ENCODE measurements at places on chromosomes 4 and X.

DNA sequence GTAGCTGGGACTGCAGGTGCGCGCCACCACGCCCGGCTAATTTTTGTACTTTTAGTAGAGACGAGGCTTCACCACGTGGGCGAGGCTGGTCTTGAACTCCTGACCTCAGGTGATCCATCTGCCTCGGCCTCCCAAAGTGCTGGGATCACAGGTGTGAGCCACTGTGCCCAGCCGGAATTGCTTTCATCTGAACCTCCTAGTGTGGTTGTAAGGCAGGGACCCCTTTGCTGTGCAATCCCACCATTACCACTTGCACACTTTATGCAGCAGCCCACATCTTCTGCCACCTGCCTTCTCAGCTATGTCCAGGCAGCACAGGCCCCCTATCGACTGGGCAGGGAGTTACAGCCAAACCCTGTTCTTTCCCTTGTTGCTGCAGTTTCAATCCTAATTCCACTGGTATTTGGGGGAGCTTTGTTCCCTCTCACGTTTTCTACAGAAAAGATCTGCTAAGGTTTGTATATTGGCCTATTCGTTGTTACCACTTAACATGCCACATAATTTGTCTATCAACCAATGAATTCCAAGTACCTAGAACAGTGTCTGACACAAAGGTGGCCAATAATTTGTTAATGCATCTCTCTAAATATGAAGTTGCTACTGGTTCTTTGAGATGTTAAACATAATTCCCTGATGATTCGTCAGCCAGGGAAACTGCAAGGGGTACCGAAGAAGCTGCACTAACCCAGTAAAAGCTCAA is 6.5 kb downstream of the RPL39 start:
- peak; percentile 9 for DNase-seq

DNA sequence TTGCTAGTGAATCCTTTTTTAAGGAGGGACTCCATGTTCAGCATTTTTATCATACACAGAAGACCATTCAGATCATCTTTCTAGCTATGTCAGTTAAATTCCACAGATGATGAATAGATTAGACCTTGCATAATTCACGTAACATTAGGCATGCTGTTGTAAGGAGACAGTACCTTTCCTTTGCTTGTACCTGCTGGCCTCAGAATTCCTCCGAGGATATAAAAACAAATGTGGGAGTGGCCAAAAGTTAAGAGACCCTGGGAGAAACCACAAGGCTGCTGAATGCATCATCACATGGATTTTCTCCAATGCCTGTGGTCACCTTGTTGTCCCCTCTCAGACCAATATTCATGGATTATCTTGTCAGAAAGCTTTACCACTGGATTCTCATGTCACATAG is 201.4 kb downstream of the MAGEB17 start:
- DNase-seq, result no peak

- DNase-seq, result no peak
Measured at GRCh38 chr4:88230969-88231771, 53.2 kb downstream of the PPM1K start.

GRCh38 chr4:52202251-52202779 is 151.2 kb downstream of the SPATA18 start:
- DNase-seq, result no peak

DNA sequence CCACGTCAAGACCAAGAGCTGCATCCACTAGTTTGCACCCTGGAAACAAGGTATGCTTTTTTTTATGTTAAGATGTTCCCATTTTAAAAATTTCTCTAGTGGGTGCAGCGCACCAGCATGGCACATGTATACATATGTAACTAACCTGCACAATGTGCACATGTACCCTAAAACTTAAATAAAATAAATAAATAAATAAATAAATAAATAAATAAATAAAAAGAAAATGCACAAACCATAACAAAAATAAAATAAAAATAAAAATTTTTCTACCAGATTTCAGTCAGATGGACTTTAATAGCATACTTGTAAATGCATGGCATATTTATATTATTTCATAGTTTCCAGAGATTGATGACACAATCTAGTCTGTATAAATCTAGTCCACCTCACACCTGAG is 1.9 kb upstream of the PRR27 start:
- no peak for DNase-seq

DNA sequence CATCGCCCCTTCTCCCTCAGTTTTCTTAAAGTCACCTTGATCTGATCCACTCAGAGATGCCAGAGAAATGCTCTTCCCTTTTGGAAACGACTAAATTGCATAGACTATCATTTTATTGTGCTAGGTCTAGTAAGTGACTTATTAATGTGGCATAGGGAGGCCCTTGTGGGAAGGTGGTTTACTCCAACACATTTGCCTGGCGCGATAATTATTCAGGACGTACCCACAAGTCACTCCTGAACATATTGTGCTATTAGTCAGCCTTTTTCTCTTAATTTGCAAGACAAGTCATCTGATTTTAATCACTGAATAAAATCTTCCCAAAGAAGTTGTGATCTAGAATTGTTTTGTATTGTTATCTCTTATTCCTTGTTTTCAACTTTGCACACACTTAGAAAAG is 7.6 kb downstream of the ENPEP start:
- DNase-seq, result no peak

GRCh38 chrX:66876776-66877175 is 237.9 kb upstream of the EDA2R start:
- DNase-seq, result no peak

DNA sequence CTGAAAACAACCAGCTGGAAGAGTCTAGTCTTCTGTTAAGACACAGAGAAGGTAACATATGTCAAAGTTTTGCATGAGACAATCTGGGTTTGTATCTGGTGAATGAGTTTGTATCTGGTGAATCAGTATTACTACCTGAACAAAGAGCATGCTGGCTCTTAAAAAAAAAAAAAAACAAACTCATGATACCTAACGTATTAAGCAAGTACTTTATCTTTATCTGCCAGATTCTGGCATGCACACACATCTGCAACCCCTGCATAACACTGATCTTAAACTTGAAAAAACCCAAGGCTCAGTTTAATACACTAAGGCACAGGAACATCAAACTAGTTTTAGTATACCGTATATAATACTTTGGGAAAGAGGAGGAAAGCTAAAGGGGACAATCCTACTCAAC is 5.8 kb downstream of the YTHDC1 start:
- DNase-seq, result no peak

GRCh38 chrX:48531358-48531959 is 8.1 kb upstream of the TBC1D25 start:
- DNase-seq, result no peak

DNA sequence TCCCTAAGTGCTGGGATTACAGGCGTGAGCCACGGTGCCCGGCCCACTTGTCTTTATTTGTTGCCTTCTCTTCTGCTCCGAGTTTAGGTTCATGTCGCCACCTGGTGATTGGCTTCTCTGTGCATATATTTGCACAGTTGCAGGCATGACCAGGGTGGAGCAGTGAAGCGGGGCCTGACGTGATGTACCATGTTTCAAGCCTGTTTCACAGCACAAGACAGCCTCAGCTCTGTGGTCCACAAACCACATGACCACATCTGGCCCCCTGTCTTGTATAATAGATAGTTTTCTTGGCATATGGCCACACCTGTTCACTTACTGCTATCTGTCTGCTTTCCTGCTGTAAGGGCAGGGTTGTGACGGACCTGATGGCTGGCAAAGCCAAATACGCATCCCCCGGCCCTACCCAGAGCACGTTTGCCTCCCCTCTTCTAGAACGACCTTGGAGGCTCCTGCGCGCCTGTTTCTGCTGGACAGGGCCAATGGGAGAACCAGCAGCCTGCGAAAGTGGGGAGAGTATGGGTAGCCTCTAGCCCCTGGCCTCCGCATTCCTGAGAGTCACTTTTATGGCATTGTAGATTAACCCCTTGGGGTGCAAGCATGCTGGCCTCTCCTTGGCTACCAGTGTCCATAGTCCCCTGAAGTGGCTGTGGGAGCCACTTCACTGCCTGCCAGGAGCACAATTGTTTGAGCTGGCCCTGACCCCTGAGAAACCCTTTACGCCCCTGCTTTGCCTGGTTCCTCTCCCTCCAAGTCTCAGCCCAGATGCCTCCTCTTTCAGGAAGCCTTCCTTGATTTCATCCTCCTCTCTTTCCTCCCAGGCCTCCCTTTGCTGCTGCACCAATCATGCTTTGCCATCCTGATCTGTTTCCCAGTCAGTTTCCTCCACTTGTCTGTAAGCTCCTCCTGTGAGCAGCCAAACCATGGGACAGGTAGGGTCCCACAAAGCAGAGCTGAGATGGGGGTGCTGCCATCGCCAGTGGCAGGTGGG is 6.0 kb upstream of the SH3TC1 start:
- DNase-seq, result no peak

- no peak for DNase-seq
Measured at GRCh38 chrX:78573630-78574029, 85.5 kb downstream of the RTL3 start.
